Stimulated activated CD4-positive, alpha-beta T cell treated with anti-CD3 and anti-CD28 coated beads, Interleukin-4, amount 100 ng/mL, for 4 hours (primary cell): ENCODE measurements at places on chromosomes 3 and 15.

GRCh38 chr3:60188803-60189202, 1062.4 kb downstream of the FHIT start:
- no peak for DNase-seq

DNA sequence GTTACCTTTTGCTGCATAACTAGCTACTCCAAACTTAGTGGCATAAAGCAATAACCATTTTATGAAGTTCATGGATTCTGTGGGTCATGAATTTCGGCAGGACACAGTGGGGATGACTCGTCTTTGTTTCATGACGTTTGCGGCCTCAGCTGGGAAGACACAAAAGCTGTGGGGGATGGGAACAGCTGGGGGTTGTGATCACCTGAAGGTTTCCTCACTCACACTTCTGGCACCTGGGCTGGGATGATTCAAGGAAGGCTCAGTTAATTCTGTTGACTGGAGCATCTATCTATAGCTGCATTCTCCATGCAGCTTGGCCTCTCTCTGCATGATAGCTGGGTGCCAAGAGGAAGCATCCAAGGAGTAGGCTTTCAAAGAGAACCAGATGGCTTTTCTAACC, 332.8 kb downstream of the ULK4 start:
- no peak for DNase-seq

DNA sequence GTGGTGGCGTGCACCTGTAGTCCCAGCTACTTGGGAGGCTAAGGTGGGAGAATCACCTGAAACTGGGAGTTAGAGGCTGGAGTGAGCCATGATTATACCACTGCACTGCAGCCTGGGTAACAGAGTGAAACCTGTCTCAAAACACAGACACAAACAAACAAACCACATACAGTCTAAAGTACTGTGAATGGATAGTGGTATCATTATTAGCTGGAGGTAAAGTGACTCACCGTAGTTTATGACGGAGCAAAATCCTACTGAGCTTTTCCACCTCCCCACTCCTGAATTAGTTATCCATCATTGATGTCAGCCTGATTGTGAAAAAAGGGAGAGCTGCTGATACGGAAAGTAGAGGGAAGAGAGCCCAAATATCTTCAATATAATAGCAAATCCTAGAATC, 3.2 kb upstream of the CNOT10 start:
- DNase-seq, result no peak

DNA sequence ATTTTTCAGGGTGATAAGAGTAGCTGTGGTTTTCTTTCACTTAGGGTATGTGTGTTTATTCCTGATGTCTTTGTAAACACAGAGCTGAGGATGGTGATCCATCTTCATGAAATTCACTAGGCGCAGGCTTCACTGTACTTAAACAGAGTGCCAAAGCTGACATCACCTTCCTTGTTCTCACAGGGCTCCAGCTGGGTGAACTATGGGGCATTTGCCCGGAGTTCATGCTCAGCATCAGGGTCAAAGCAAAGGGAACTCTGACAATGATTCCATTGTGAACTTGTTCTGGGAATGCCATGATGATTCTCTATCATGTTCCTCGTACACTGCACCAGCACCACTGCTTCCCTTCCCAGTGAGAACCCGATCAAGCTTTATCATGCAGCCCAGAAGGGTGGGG, 184.8 kb upstream of the P2RY1 start:
- DNase-seq, result no peak

DNA sequence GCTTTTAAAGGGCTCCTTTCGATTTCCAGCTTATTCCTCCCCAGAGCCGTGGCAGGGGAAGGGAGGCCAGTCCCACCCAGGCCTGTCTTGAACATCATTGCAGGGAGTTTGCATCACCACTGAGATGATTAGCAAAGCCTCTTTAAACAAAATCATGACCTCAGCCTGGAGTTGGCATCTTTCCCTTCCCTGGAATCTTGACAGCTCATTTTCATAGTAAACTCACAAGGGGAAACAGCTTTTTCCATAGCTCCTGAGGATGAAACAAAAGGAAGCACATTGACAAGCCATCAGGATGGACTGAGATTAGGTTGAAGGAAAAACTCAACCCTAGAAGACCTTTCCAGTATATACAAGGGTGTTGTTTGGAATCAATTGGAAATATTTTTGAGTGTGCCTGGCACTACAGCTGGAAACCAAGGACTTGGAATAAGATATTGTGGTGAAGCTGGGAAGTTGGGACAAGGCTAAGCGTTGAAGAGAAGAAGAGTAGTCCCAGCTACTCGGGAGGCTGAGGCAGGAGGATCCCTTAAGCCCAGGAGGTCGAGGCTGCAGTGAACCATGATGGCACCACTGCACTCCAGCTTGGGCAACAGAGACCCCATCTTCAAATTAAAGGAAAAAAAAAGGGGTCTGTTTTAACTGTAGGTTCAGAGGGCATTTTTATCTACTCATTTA, 3.1 kb upstream of the LARP6 start:
- DNase-seq, result no peak

- DNase-seq, result no peak
Measured at GRCh38 chr15:85977586-85977985, 102.1 kb upstream of the AGBL1 start.

DNA sequence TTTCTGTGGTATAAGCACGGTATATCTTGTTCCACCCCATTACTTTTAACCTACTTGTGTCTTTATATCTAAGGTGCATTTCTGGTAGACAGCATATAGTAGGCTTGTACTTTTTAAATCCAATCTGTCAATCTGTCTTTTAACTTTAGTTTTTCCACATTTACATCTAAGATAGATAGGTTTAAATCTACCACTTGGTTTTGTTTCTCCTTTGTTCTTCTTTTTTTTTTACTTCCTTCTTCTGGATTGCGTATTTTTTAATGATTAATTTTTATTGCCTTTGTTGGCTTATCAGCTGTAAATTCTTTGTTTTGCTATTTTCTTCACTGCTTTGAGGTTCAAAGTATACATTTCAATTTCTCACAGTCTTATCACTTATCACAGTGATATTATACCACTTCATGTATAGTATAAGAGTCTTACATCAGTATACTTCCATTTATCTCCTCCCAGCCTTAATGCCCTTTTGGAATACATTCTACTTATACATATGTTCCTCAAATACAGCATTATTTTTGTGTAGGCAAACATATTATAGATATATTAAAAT, 31.0 kb downstream of the IQCB1 start:
- DNase-seq, result no peak

DNA sequence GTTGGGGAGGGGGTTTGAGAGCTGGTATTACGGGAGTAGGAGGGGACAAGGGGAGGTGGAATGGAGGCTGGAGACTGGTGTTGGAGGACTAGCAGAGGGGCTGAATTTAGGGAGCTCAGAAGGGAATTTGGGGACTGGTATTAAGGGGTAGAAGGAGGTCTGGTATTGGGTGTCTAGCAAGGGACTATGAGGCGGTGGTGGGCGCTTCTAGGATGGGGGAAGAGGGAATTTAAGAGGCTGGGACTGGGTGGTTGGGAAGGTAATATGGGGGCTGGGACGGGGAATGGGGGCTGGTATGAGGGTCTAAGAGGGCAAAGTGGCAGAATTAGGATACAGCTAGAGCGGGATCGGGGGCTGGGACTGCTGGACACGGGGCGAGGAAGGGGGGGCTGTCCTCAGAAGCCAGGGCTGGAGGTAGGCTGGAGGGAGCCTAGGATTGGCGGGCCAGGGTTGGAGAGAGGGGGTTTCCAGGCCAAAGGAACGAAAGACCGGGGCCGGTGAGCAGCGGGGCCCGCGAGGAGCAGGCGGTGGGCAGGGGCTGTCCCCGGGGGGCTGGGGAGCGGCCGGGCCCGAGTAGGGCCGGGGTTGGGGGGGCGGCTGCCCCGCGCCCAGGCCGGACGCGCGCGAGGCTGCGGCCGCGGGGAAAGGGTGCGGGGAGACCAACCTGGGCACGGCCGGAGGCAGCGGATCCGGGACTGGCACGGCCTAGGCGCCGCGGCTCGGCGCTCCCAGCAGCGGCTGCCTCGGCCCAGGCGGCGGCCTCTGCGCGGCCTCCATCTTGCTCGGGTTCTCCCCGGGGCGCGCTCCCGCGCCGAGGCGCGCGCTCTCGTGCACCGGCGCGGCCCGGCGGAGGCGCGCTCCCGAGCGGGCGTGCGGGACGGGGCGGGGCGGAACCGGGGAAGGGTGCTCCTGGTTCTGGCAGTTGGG, at the start of gene LHFPL4:
Gene LHFPL4 (minus strand): TSS at position 802 of the 927 bp plus-strand sequence. CDS start 1,143 bp downstream, outside the sequence.
- DNase-seq, result no peak
